ENCODE measurements at places on chromosomes 6 and 20.

DNA sequence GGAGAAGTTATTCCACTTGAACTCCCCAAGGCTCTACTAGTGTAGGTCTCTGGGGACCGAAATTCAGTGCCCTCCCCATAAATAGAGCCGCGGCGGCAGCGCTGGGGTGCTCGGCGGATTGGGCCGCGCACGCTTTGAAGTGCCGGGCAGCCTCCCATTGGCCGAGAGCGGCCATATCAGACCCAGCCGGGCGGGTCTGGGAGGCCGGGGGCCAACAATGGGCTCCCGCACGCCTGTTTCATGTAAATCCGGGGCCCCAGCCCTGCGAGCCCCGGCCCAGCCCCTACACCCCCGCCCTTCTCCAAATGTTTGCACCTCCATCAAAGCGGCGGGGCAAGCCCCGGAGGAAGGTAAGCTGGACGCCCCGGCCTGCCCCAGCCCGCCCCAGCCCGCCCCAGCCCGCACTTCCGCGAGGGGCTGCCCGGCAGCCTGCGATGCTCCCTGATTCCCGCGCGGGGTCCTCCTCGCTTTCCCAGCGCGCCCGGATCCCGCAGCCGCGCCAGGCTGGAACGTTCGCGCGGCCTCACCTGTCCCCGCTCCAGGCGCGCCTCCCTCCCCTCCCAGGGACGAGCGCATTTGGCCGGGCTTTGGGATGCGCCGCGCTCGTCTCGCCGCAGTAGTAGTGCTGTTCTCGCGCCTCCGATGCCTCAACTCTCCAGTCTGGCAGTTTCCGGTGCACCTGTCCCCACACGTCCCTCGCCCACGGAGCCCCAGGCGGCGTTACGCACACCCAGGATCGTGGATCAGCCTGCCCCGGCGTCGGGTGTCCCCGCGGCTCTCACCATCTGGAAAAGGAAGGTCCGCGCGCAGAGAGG lies at the start of gene TBXT:
TBXT (minus strand) TSS at position 51 of the 815 bp plus-strand sequence. CDS start 260 bp downstream, outside the sequence.
- peak; percentile 19 for DNase-seq

DNA sequence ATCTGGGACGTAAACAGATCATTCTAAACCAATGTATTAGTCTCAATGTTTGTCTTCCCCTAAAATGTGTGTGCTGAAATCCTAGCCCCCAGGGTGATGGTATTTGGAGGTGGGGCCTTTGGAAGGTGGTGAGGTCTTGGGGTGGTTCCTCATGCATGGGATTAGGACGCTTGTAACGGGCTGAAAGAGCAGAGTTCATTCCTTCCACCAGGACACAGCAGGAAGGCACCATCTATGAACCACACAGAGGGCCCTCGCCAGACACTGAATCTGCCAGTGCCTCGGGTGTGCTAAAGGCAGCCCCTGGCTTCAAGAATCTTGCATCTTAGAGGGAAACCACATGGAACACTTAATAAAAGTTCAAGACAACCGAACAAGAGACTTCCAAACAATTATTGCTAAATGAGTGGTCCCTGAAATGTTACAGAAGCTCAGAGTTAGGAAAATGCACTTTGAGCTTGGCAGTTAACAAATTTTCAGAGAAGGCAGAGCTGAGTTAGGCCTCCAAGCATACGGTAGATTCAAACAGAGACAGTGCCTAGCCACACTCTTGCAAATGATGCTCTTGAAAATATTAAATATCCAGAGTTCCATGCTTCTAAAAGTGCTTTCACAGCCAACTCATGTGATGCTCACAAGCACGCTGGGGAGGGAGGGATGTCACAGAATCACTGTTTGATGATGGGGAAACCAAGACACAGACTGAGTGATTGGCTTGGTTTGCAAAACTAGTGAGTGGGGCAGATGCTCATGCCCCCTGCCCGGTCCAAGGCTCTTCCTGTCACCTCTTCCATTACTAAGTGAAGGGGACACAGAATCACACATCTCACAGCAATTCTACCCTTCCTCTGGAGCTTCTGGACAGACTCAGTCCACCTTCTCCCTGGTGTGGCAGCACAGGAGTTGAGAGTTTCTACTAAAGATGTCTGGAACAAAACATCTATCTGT lies 27.4 kb downstream of the TBC1D7 start:
- DNase-seq: no peak

GRCh38 chr6:10621213-10621612 lies 73.2 kb downstream of the C6orf52 start:
- no peak for DNase-seq

GRCh38 chr6:37691904-37692806 lies 5.5 kb downstream of the MDGA1 start:
- peak; percentile 85 for DNase-seq

GRCh38 chr20:45230631-45231030 lies 9.5 kb downstream of the SEMG2 start:
- DNase-seq: no peak
